Glutamatergic neuron (in vitro differentiated cells): ENCODE measurements at places on chromosomes 3 and 15.

DNA sequence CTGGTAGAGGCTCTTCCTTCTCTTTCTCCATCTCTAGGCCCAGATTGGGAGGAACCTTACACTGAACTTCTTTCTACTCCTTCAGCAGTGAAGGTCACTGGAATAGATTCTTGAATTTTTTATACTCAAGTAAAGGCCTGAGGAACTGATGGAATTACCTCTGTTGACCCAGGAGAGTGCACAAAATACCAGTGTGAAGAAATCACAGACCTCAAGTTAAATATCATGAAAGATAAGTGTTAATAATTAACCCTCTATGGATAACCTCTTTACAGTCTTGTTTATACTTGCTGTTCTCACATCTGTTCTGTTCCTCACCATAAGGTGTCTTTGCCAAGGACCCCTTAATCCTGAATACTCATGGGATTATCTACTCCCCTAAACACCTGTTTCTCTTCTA is 244.4 kb upstream of the STAC start:
- DNase-seq, result no peak

DNA sequence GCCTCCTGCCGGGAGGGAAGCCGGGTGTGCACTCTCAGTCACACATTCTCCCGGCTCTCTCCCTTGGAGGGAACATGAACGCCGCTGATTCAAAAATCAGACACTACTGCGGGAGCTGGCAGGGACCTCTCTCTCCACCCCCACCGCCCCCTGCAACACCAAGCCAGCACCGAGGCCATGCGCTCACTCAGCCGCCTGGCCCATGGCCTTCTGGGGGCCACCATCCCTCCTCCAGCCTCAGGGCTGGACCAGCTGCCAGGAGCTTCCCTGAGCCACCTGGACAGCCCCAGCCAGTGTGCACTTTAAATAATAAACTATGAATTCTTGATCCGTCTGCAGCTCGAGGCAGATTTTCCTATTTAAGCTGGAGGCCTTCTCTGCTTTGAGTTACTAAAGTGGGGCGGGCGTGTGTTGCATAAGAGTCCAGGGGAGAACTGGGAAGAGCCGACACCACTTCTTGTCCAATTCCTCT is 30.6 kb downstream of the ADAMTS17 start:
- no peak for DNase-seq

DNA sequence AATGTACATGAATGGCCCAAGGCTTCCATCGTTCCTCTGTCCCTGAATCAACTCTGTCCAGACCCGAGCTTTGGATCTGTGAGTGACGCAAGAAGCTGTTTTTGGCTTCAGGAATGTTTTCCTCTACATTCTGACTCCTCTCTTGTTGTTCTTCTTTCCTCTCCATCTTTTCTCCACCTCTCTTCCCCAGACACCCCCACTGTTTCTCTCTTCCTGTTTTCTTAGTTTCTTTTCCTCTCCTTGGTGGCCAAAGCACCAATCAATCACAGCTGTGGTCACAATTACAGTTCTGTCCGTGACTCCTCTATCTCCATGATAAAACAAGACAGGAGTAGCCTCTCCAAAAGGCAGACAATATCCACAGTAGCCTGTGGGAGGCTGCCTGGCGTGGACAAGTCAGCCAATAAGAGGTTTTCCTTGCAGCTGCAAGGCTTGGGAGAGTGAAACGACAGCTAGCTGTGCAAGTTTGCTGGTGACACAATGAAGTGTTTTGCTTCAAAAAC is 4.9 kb upstream of the TMEM212 start:
- no peak for DNase-seq

GRCh38 chr3:167487556-167487955 is 13.7 kb upstream of the SERPINI2 start:
- DNase-seq, result no peak

DNA sequence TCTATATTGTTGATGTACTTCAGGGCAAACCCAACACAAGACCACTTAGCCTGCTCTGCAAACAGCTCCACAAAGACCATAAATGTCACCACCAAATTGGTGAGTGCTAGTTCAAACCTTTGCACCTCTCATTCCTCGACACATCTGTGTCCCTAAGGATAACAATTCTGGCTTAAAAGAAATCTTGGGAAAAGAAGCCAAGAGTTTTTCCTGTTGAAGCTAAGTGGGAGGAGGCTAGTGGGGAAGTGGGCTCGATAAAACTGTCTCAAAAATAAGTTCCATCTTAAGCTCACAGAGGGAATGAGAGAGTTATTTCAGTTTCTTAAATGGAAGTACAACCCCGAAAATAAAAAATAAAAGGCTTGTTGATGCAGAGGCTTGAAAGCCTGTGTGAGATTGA is 40.4 kb upstream of the PRICKLE2 start:
- DNase-seq, result no peak

GRCh38 chr3:125200731-125201139 is 11.8 kb downstream of the SLC12A8 start:
- no peak for DNase-seq

DNA sequence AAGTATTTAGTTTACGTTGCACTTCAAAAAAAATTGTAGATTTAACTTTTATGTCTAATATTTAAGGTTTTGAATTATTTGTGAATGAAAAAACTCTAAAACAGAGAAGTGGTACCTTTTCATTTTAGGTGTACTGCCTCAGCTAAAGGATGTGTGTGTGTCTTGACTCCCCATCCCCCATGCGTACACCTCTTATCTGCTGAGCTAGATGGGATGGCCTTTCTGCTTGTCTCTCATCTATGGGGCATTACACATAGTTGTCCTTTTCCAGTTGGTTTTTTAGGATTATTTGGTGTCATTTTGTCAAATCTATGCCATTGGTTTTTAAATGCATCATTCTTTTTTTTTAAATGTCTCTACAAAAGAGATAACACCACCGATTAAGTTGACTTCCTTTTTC is 110.9 kb downstream of the FNDC3B start:
- DNase-seq, result no peak

GRCh38 chr15:88395241-88395640 is 71.9 kb downstream of the MRPL46 start:
- no peak for DNase-seq

DNA sequence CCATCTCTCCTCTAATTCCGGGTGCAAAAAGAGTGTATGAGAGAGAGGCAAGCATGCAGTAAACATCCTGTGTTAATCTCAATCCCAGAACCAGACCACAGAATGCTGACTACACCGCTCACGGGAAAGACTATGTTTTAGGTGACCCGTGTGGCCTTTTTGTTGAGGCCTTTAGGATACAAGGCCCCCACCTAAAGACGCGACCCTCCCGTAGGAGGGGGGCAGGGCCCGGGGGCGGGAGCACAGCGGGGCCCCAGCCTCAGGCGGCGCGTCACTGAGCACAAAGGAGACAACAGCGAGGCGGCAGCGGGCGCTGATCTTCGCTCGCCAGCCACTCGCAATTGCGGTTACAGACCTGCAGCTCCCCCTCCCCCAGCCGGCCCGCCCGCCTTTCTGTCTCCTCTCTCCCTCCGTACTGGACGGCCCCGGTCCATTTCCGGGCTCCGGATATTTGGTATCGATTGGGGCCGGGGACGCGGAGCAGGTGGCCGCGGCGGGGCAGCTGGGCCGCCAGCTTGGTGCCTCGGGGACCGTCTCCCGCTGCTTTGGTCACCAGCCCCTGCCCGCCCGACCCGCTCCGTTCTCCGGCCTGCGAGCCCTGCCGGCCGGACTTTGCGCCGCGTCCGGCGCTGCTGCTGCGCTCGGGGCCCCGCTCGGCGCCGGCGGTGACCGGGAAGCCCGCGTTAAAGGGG is at the start of gene CCDC50:
CCDC50 (plus strand) TSS at position 433 of the 692 bp plus-strand sequence. CDS start 281 bp downstream, outside the sequence.
- DNase-seq, result peak; percentile 97

GRCh38 chr15:35998663-35999602 is 453.0 kb upstream of the DPH6 start:
- DNase-seq, result no peak

DNA sequence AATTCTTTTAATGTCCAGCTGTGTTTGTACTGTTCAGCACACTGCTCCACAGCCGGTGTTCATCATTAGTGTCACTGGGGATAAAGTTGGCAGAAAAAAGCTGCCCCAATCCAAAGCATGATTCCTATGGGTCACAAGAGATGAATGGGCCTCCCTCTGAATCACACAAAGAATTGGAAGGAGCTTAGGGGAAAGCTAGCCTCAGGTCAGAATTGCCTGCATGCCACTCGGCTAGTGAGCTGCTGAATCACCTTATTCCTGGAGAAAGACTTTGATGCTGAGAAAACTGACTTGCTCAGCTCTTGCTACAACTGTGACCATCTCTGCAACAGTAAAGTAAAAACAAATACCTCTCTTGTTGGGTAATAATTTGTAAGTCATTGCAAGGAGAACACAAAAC is 3.5 kb downstream of the CCK start:
- no peak for DNase-seq

DNA sequence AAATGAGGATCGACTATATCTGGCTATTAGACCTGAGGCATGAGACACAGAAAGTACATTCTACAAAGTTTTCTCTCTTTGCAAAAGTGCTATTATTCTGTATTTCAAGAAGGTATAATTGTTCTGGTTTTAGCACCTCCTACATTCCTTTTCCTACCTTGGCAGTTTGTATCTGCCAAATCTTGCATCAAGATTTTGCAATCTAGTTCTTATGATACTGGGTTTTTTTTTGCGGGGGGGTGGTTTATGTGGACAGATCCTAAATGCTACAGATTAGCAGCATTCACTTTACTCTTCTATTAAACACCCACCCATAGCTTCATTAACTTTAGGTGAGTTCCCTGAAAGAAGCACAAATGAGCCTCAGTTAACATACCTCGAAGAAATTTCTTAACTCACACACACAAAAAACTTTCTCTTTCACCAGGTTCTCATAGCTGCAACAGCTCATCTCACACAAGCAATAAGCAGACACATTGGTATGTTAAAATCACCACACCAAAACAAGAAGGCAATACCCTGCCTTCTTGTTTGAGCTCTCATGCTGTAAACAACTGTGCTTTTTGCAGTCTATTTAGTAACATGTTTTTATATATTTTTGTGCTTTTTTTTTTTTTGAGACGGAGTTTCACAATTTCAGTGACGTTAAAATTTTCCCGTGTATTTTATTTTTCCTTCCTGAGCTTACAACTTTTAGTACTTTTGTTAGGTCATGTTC is 73.0 kb upstream of the VGLL4 start:
- DNase-seq, result no peak

DNA sequence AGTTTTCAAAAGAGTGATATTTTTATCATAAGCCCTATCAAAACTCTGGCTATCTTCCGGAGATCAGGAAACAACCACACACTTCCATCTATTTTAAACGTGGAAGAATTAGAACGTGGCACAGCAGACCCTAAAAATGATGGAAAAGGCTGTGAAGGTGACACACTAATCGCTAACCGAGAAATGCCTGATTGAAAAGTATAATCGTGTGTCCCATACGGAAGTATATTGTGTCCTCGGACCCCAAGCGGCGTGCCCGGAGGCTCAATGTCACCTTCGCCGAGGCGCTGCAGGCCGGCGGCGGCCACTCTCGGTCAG is 642 bp downstream of the COX5A start:
- DNase-seq, result no peak

DNA sequence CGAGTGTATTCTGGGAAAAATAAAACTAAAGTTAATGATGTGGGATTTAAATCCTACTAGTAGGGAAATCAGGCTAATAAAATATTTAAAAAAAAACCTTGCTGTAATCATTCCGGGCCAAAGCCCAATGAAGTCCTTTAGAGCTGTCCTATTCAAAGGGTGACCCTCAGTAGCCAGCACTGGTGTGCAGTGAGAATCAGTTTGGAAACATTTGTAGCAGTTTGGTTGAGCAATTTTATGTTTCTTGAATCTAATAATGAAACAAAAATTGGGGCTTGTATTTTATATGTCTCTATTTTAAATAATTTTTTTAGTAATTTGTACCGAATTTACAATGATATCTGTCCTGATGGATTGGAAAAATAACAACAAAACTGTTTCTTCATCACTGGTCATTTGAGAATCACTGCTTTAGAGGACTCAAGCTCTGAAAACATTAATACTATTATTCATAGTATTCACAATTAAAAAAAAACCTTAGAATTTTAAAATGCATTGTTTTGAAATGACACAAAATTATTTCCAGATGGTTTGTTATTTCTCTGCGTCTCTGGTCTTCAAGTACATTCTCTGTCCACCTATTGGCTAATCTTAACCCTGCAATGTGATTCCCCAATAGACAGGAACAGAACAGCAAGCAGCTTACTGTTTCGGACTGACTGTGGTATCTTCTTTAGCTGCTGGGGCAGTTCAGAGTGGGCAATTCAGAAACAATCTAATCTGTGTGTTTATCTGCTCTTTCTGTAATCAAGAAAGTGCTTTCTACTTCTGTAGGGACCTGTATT is 71.2 kb downstream of the OTOL1 start:
- no peak for DNase-seq

- DNase-seq, result no peak
These were observed 608.3 kb downstream of the NTRK3 start for GRCh38 chr15:87648278-87648677.

DNA sequence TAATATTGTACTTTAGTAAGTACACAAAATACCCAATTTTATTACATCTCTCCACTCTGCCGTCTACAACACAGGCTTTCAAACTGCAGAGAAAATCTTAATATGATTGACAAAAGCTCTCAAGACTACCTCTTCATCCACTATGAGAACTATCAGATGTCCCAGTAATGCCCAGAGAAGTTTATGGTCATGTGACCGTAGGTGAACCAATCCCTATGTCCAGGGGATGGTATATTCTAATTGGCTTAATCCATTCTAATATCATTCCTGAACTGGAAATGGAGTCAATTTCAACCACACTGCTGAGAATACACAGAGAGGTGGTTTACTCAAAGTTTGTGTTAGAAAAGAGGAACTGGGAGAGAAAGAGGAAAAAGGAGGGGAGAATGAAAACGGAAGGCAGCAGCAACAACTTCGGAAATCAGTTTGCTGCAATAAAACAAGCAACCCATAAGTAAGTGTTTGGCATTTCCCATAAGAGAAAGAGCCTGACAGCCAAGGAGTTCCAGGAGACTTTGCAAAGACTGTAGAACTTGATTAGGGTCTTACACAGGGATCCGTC is 7.3 kb downstream of the SST start:
- no peak for DNase-seq

- DNase-seq, result no peak
These were observed 26.9 kb downstream of the PXK start for GRCh38 chr3:58359621-58360020.

GRCh38 chr3:120438665-120439370 is 12.0 kb downstream of the FSTL1 start:
- no peak for DNase-seq

DNA sequence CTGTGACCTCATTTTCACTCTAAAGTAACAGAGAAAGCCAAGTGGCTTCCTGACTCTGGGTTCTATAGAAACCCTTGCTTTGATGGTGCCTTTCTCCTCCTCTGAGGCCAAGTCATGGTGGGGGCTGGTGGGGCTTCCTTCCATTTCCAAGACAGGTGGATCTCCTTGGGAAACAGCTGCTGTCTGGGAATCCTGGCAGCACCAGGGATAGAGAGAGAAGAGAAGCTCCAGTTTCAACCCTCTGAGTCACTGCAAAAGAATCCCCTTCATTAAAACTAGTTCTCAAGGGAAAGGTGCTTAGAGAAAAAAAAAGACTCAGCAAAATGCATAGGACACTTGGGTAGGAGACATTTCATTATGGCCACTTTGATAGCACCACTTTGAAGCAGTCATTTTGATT is 614.4 kb downstream of the FHIT start:
- no peak for DNase-seq

GRCh38 chr15:48177766-48178647 is at the start of gene MYEF2:
Gene MYEF2, minus strand, starts transcription at chr15:48178295. Its CDS starts 58 bp downstream, at chr15:48178237.
- peak; percentile 95 for DNase-seq

GRCh38 chr3:50617911-50618481 is 1.0 kb downstream of the MAPKAPK3 start:
- no peak for DNase-seq

GRCh38 chr15:27134481-27134880 is 163.5 kb downstream of the GABRG3 start:
- no peak for DNase-seq
